ENCODE measurements at places on chromosomes 7 and 10.

- DNase-seq, result no peak
These were observed 51.5 kb downstream of the ZNRF2 start for GRCh38 chr7:30335763-30336487.

DNA sequence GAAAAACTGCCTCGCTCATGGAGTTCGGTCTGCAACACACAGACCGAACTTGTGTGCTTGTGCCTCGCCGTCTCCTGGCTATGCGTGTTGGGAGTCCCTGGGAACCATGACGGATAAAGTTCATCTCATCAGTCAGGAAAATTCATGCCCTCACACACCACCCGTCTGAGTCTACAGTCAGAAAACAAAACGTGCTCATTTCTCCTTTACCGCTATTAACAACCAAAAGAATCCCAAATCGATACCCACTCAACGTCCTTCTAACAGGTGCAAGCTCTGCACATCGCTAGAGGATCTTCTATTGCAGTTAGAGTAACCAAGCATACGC is 13.6 kb downstream of the CNPY1 start:
- no peak for DNase-seq

DNA sequence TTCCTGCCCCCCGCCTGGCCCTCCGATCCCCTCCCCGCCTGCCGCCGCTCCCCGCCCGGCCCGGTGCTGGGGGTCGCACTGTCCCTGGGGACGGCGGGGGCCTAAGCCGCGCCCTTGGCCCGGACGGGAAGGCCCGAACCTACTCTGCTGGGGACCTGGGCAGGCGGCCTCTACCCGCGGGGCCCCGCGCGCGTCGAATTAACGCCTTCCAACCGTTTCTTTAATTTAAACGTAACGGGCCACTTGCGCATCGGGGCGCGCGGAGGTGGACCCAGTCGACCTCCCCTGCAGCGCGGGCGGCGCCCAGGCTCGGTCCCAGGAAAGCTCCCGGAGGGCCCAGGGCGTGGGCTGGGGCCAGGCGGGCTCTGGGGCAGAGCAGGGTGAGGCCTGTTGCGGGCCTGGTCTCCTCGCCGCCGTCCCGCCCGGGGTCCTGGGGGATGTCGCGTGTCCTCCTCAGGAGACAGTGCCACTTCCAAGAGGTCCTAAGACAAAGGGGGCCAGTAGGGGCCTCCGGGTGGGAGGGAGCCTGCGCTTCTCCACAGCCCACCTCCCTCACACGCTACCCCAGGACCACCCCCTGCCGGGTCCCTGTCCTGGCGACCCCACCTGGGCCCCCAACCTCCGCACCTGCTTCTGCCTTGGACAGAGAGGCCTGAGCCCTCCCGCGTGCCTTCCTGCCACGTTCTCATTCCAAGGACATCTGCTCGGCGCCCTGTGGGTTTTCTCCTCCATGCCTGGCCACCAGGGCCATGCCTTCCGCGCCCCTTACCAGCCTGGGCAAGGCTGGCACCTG is 658 bp upstream of the PTPRN2 start:
- DNase-seq, result no peak

- DNase-seq, result no peak
These were observed 490.0 kb upstream of the LRRN3 start for GRCh38 chr7:110600956-110601355.

- no peak for DNase-seq
These were observed 75.3 kb downstream of the GRB10 start for GRCh38 chr7:50707236-50708006.

GRCh38 chr10:1367938-1368841 is 312.0 kb downstream of the WDR37 start:
- no peak for DNase-seq

DNA sequence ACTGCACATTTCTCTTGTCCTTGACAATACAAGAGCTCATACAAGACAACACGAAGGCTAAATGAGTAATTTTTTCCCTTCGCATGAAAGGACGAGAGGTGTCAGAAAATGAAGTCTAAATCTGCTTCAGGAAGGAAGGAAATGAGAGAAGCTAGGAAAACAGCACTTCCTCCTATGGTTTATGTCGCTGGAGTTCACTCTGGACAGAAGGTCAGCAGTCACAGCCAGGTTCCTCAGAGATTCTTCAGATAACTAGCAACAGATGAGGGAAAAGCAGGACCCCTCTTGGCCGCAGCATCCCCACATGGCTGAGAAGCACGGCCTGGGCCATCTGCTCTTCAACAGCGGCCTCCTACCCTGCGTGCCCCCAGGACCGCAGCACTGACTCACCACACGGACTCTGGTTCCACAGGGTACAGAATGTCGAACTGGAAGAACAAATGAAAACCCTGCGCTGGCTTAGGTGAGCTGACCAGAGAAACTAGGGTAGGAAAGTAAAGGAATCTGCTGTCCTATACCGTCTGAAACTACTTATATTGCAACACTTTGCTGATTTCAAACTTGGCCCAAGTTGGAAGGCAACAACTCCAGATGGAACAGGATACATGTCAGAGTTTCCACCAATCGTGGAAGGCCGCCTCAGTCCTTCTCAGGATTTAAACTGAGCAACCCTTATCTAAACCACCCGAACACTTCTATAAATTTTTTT is 26.3 kb downstream of the DNMBP start:
- DNase-seq, result peak; percentile 84

- DNase-seq, result no peak
These were observed 4.0 kb downstream of the PTEN start for GRCh38 chr10:87867453-87867852.

- DNase-seq, result no peak
These were observed 93.9 kb downstream of the CHN2 start for GRCh38 chr7:29288181-29289091.
